Endothelial cell (in vitro differentiated cells): ENCODE measurements at places on chromosomes 6 and 20. TPM values are rescaled to one million over a fixed set of nuclear protein-coding genes. Genes with fewer than 3 reads are reported as not detected.
A peak's percentile ranks its signal among the peaks of the same experiment; 100 is the strongest.

DNA sequence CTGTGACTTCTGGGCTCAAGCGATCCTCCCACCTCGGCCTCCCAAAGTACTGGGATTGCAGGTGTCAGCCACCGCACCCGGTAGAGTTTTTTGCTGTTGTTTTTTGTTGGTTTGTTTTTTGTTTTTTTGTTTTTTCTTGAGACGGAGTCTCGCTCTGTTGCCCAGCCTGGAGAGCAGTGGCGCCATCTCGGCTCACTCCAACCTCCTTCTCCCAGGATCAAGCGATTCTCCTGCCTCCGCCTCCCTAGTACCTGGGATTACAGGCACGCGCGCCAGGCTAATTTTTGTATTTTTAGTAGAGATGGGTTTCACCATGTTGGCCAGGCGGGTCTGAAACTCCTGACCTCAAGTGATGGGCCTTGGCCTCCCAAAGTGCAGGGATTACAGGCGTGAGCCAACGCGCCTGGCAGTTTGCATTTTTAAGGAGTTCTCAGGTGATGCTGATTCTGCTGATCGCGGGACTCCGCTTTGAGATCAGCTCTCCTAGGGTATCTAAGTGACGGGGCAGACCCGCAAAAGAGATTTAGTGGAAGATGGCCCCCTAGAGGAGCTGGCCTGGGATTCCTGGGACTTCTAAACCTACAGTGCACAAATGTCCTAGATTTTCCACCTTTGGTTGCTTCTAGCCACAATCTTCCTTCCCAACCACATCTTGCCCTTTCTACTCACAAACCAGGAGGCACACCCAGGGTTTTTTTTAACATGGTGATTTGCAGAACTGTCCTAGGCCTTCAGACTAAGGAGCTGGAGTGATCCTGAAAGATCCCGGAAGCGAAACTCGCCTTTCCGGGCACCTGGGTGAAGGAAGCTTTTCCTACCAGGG lies 45.2 kb downstream of the DPPA5 start:
- DNase-seq, result peak; percentile 11

GRCh38 chr6:110430236-110430635 lies 14.9 kb upstream of the DDO start:
- DNase-seq, result no peak

NAA20 gene
- 36.3 TPM for total RNA-seq

UCKL1 gene
- total RNA-seq, result 40.1 TPM

GRCh38 chr6:105321728-105322127 lies 81.2 kb downstream of the PREP start:
- no peak for DNase-seq

DNA sequence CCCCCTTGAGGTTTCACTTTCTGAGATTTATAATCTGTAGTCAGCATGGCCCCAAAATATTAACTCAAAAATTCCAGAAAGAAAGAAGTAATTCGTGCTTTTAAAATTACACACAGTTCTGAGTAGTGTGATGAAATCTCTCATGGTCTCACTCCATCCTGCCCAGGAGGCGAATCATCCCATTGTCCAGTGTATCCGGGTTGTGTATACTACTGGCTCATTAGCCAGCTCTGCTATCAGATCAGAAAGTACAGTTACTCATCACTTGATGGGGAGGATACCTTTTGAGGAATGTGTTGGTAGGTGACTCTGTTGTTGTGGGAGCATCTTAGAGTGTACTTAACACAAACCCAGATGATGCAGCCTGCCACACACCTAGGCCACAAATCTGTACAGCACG lies 65.2 kb downstream of the CDC5L start:
- no peak for DNase-seq

- no peak for DNase-seq
Observed at GRCh38 chr6:41162687-41163418, at the start of gene TREM2. Gene TREM2, minus strand, starts transcription at chr6:41163116. Its CDS starts 34 bp downstream, at chr6:41163082.

DNA sequence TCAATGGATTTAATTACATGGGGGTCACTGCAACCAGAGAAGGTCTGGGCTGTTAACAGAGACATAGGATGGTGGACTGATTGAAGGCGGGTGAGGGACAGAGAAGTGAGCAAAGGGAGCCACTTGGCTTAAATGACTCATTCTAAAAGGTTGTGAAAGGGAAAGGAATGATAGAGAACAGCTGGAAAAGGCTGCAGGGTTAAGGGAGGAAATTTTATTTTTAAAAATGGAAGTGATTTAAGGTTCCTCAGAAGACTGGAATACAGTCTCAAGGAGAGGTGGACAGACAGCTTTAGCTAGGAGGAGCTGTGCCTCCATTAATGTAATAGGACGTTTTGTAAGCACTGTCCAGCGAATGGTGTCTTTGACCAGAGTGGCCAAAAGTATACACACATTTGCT lies 46.7 kb downstream of the RGS17 start:
- DNase-seq, result no peak

GRCh38 chr6:139337830-139338229 lies 36.6 kb downstream of the CITED2 start:
- no peak for DNase-seq

GRCh38 chr6:52570291-52570700 lies 6.6 kb downstream of the TRAM2 start:
- DNase-seq, result no peak

DNA sequence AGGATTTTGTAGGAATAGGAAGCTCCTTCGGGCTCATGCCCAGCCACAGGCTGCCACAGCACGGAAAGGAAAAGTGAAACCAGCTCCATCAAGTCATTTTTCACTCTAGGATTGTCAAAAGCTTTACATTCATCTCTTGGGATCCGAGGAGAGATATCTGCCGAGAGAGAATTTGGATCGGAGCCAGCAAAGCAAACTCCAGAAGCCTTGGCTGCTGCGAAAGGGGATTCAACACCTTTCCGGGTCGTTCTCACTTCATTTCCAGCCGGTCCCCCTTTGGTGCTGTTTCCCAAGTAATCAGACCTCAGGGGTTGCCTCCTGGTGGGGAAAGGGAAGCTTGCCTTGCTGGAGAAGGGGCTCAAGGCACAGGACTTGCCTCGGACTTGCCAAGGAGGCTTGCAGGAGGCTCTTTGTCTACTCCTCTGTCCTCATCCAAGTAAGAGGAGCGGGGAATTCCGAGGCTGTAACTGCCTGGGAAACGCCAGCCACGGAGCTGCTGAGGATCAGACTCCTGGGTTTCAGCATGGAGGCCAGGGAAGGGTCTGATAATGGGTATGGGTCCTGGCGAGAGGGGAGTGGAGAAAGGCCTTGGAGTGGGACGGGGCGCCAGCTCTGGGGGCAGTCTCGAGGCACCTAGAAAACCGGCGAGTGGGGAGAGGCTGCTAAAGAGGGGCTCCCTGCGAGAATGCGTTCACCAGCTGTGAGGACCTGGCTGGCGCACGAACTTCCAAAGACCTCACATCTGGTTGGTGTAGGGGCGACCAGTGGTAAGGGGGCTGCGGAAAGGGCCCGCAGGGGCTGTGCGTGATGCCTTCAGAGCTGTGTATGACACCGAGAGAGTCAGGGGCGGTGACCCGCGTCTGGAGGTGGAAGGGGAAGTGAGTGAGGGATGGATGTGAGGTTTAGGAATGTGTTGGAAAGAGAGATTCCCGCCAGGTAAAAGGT lies 702 bp downstream of the ETV7 start:
- peak; percentile 25 for DNase-seq

GRCh38 chr6:43921039-43921438 lies 151.0 kb downstream of the VEGFA start:
- DNase-seq, result no peak

GRCh38 chr6:71810880-71811279 lies 75.5 kb upstream of the RIMS1 start:
- no peak for DNase-seq

DNA sequence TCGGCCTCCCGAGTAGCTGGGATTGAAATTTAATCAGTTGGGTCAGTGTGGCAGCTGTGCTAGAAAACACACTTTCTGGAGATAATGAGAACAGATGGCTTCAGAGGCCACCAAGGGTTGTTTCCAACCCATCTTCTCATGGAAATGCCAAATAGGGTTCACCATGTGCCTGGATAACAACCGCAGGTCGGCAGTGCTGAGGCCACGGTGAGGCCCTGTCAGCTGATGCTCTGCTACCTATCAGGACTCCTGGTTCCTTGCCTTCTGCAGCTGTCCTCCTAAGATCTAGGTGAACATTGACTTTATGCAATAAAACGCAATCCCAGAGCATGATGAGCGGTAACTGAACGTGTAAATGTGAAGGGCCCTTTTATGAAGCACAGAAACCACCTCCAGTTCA lies 139.3 kb upstream of the SNX9 start:
- no peak for DNase-seq

TRIM31 gene
- not detected for total RNA-seq

DNA sequence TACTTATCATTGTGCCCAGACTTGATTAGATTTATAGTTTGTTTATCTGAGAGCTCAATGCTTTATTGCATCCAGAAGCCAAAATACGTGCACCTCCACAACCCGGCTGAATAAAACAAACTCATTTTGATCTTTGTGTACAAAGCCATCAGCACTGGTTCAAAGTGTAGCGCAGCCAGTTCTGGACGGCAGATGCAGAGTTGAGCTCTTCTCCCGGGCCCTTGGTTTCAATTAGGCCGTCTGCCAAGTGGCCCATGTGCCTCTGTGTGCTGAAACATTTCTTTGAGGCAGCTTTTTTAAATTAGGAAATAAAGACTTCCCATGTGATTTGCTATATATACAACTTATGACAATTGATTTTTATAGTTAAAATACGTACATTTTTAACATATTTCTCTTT lies 96.2 kb upstream of the RSPO3 start:
- DNase-seq, result no peak

DNA sequence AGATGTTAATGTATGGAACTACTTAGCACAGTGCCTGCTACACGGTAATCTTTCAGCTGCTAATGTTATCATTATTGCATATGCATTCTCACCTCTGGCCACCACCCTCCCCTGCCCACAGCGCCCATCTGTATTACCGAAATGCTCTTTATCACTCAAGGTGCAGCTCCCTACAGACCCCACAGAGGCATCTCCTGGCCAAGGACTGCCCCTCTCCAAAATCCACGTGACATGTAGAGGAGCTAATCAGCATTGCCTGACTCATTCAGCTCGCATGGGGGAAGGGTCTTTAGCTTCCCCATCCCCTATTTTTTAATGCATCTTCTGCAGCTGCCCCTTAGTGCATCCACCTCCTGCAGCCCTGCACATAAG lies 41.8 kb downstream of the SLC22A23 start:
- DNase-seq, result no peak

DNA sequence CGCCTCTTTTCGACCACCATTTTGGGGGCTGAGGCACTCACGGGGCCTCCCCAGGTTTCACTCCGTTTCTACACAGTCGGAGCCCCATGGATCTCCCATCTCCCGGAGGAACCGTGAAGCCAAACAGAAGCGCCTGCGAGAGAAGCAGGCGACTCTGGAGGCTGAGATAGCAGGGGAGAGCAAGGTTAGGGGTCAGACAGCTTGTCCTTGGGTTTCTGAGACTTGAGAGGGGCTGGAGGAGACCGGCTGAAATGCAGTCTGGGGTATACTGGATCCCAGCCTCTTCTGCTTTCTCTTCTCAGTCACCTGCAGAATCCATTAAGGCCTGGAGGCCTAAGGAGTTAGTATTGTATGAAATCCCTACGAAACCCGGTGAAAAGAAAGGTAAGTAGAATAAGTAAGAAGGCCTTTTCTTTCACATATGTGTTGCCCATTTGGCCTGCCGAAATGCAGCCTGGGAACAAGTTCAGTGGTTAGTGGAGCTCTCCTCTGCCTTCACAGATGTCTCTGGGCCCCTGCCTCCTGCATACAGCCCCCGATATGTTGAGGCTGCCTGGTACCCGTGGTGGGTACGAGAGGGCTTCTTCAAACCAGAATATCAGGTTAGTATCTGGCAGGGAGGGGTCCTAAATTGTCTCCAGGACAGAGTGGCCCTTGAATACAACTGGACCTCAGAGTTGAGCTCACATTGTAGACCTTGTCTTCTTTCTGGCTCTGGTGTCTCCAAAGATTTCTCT lies 984 bp downstream of the VARS2 start:
- DNase-seq, result no peak

GRCh38 chr20:39433466-39433865 lies 471.3 kb downstream of the DHX35 start:
- DNase-seq, result no peak

GRCh38 chr6:90695316-90695715 lies 108.4 kb upstream of the MAP3K7 start:
- DNase-seq, result no peak

LTV1 gene
- total RNA-seq, result 20.7 TPM

DNA sequence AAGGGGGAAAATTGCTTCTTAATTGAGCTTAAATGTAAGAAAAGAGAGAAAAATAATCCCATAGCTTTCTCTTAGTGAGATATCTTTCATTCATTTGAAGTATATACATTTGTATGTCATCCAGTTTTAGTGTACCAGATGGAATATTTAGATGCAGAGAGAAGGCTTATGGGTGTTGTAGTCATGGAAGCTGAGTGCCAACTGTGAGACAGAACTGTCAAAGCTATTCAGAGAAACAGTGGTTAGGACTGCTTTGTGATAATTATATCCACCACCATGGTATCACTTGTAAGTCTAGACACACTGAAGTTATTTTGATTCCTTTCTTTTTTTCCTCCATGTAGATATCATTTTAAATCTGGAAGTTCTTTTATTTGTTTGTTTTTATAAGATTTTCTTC lies 524.3 kb upstream of the EPHA7 start:
- no peak for DNase-seq

OXT gene
- not detected for total RNA-seq

DNA sequence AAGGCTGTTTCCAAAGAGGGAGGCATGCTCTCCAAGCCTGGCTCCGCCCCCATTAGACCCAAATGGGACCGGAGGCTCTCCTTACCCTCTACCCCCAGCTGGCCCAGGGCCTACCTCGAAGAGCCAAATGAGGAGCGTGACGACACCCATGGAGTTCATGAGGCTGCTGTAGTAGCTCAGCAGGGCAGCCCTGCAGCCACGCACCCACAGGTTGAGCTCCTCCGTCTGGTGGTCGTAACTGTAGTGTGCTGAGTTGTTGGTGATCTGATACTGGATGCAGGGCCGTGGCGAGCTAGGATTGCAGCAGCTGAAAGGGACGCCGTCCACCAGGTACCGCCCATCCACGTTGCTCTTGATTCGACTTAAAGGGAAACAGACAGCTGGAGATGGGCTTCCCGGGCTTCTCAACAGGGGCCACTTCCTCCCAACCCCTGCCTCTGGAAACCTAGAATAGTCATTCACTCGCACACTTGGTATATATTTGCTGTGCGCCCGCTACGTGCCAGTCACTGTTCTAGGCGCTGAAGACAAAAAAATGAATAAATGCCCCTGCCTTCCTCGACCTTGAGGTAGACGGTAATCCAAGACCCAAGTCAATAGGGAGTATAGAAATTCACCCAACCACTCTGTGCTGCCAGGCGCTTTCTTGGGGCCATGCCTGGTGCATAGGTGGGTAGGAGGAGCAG lies 18.0 kb downstream of the PRPH2 start:
- DNase-seq, result no peak

DNA sequence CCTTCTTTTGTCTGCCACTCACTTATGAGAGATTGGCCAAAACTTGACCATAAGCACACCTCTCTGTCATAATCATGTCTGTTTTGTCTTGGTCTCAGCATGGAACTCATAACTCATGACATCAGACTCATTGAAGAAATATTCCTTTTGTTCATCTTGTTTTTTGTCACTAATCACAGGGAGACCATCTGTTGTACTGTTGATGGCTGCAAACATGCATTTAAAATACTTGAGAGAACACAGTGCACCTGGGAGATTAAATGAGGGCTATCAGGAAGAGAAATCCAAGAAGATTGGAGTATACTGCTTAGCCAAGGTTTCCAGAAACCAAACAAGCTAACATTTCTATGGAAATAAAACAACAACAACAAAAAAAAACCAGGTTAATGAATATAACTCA lies 689.7 kb downstream of the EPM2A start:
- DNase-seq, result no peak

GRCh38 chr6:52356017-52356416 lies 5.9 kb upstream of the PAQR8 start:
- DNase-seq, result no peak
